ENCODE measurements at places on chromosomes 7 and 10. TPM values are rescaled to one million over a fixed set of nuclear protein-coding genes. Genes with fewer than 3 reads are reported as not detected.

SMO gene
- total RNA-seq = not detected

LDB3 gene
- total RNA-seq = 0.11 TPM

CCZ1B gene
- 50.7 TPM for total RNA-seq

HGF gene
- not detected for total RNA-seq

VGF gene
- 0.48 TPM for total RNA-seq

GDF10 gene
- 0.45 TPM for total RNA-seq

CCNJ gene
- 3.7 TPM for total RNA-seq

GCK gene
- 0.58 TPM for total RNA-seq

FEZF1 gene
- not detected for total RNA-seq

ADARB2 gene
- not detected for total RNA-seq

NXPH1 gene
- total RNA-seq = not detected

ANXA8L1 gene
- not detected for total RNA-seq

Measured in activated T-helper 17 cell treated with anti-CD3 and anti-CD28 coated beads, Interleukin-2, amount 50 U/mL, for 72 hours (primary cell).